ENCODE measurements at places on chromosomes 12 and 14. TPM values are rescaled to one million over a fixed set of nuclear protein-coding genes. Genes with fewer than 3 reads are reported as not detected.

DNA sequence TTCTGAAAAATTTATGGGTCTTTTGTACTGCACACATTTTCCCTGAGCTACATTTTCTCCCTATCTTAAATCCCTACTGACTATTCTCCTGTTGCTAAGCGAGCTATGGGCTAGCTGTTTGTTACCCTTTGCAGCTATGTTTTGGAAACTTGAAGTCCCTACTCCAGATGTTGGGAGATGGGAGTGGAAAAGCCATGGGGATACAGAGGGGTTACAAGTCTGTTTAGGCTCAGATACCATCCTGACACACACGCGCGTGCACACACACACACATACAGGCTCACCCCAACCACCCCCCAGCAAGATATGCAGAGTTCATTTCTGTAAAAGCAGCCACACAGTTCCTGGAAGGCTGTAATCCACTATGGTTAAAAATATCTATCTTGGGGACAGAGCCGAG is 15.8 kb downstream of the ATP5MC2 start:
- no peak for DNase-seq

- DNase-seq: no peak
Observed at GRCh38 chr12:46524778-46525177, 152.2 kb upstream of the SLC38A2 start.

DNA sequence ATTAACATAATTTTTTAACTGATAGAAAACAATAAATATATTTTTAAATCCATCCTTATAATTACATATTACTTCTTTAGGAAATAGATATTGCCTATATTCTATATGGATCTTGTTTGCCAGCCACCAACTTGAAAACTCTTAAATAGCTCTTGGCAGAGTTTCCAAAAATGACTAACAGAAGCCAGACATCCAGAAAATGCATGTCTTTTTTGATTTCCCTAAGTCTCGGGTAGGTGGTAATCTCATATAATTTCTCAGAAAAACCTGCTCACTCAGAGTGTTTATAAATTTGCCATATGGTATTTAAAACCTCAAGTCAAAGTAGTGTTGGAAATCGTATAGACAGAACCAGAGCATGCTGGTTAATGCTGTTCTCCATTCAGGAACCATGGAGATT is 360.4 kb upstream of the FOXG1 start:
- no peak for DNase-seq

- DNase-seq: no peak
Observed at GRCh38 chr12:26750531-26751175, 82.3 kb downstream of the ITPR2 start.

GRCh38 chr14:106308839-106309389 is 782.5 kb downstream of the TMEM121 start:
- DNase-seq: peak; percentile 54

GRCh38 chr14:32492457-32492856 is 163.4 kb downstream of the AKAP6 start:
- no peak for DNase-seq

DNA sequence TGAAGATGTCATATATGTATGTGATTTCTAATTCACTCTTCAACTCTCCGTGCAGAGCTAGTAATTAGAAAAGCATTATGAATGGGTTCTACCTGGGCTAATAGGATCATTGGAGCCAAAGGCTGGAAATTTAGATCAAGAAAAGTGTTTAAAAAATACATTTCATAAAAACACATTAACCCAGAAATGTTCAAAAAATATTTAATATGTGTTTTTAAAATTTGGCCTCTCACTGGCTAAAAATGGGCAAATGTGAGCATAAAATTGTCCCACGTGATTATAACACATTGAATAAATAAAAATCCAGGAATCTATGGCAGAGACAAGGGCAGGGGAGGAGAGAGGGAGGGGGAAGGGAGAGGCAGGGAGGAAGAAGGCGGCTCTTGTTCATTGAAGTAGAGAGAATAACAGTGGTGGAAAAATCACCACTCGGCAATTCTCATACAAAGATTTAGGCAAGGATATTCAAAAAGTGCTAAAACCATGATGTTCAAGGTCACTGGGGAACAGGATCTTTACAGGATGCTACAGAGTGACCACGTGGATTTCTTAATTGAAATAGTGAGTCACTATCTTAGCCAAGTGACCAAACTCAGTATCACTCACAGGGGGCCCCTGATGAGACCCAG is 38.8 kb downstream of the FBXO21 start:
- no peak for DNase-seq

DNA sequence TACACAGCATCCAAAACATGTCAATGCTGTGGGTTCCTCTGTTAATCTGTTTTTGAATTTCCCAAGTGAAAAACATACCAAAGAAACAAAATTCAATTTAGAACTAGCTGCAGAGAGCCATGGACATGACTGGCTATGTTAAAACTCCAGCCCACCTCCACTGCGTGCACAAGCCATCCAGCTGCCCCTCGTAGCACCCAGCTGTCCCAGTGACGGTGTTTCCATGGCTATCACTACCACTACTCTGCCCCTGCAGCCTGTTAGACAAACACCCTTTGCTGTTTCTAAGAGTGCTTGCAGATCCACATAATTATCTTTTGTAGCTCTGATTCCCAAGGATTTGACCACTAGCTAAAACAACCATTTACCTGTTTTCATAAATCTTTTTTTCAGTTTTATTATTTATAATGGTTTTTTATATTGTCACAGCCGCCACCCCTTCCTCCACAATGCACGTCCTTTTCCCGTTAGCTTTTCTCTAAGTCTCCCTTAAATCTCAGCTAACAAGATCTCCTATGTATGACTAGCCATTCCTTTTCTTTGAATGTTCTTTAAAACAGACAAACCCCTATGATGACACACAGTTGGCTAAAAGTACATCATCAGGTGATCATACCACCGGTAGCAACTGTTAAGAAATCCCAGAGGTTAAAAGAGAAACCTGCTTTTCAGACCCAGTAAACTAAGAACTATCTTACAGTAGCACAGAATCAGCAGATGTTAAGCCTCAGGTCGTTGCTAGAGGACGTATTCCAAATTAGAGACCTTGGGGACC is 37.8 kb upstream of the NAA30 start:
- no peak for DNase-seq

DNA sequence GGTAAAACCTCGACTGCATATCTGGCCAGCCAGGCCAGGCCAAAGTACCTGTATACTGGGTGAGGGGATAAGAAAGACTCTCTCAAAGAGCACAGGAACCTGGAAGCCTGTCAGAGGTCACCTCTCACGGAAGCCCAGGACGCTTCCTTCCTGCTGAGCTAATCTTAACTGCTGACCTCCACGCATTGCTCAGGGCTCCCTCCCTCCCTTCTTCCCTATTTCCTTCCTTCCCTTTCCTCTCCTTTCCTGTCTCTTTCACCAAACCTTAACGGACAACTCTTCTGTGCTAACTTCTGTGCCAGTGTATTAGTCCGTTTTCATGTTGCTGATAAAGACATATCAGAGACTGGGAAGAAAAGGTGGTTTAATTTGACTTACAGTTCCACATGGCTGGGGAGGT is 14.8 kb upstream of the RNASE10 start:
- DNase-seq: no peak

- DNase-seq: no peak
Observed at GRCh38 chr12:38954238-38954873, 49.0 kb upstream of the CPNE8 start.

- DNase-seq: no peak
Observed at GRCh38 chr12:103829092-103829491, 11.9 kb downstream of the NT5DC3 start.

DNA sequence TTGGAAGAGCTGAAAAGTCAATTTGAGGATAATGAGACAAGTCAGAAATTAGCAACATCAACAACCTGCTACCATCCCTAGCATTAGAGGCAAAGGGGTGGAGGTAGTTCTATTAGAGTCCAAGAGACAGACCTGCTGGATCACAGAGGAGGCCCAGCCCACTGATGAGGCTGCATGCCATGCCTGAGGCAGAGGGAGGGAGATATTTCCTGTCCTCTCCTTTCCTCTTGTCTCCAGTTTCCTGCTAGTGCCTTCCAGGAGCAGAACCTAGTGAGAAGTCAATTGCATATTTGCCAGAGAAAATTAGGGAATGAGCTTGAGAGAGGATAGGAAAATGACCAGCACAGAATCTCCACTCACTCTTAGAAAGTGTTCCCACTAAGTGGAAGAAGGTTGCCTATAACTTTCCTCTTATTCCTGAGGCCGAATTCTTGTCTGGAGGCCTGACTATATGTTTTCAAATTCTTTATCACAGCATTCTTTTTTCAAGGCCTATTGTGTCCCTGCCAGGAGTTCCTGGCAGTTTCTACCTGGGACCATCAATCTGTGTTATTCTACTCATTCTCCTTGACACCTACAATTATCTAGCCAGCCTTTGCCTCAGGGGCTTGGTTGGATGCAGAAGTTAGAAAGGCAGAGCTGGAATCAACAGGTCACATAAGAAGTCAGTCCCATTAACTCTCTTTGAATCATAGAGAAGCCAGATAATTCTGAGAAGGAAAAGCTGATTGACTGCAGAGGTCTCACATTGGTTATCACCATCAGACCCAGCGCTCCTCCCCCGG is 121.9 kb downstream of the EMP1 start:
- no peak for DNase-seq

GRCh38 chr14:87955501-87955900 is 37.5 kb downstream of the GALC start:
- DNase-seq: no peak

- DNase-seq: no peak
Observed at GRCh38 chr12:52232203-52232673, 805 bp upstream of the KRT7 start.

GRCh38 chr12:7091660-7092228 is 501 bp downstream of the C1R start:
- no peak for DNase-seq

- DNase-seq: no peak
Observed at GRCh38 chr14:103074729-103075367, 9.2 kb upstream of the LBHD2 start.

- no peak for DNase-seq
Observed at GRCh38 chr12:17588968-17589367, 501.0 kb downstream of the RERGL start.

- DNase-seq: no peak
Observed at GRCh38 chr14:104787736-104788135, 7.8 kb downstream of the AKT1 start.

- DNase-seq: no peak
Observed at GRCh38 chr14:21101802-21102413, 1.0 kb downstream of the TMEM253 start.

GRCh38 chr12:12604740-12605139 is 6.9 kb upstream of the CREBL2 start:
- no peak for DNase-seq

DNA sequence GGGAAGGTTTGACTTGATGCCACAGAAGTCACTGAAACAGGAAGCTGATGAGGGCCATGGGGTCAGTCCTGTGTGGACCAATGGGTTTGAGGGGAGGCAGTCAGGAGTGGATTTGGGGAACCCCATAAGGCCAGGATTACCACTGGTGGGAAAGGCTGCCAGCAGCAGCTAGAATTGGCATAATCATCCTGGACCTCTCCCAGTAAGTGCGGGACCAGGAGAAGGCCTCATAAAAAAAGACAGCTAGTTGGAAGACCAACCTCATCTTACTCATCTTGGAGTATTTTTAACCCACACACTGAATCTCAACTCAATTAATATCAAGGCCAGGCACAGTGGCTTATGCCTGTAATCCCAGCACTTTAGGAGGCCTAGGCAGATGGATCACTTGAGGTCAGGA is 22.7 kb downstream of the TBX3 start:
- DNase-seq: no peak

- no peak for DNase-seq
Observed at GRCh38 chr12:50024805-50025186, 498 bp downstream of the RACGAP1 start.

GRCh38 chr12:116616536-116617248 is 57.5 kb downstream of the MAP1LC3B2 start:
- DNase-seq: no peak

DNA sequence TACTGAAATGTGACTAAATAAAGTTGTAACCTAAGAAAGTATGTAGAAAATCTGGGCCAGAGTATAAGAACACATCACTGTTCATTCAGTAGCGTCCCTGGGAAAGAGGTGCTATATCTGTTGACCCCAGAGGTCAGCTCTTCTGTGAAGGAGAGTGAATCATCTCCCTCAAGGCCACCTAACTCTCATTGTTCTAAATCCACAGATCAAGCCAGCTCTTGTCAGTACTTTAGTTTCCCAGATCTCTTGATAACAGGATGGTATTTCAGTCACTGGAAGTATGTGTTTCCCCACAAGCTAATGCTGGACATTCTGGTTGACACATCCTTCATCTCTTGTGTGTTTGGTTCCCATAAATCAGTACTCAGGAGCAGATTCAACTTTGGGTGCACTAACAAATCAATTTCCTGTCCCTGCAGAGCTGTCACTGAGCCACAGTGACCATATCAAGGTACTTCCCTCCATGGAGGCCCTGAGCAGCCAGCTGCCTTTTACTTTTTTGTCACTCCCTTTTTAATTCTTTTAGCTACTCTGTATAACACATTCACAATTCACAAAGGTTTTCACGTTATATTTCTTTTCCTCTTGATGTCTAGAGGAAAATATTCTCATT is 7.8 kb downstream of the KRT1 start:
- no peak for DNase-seq

DNA sequence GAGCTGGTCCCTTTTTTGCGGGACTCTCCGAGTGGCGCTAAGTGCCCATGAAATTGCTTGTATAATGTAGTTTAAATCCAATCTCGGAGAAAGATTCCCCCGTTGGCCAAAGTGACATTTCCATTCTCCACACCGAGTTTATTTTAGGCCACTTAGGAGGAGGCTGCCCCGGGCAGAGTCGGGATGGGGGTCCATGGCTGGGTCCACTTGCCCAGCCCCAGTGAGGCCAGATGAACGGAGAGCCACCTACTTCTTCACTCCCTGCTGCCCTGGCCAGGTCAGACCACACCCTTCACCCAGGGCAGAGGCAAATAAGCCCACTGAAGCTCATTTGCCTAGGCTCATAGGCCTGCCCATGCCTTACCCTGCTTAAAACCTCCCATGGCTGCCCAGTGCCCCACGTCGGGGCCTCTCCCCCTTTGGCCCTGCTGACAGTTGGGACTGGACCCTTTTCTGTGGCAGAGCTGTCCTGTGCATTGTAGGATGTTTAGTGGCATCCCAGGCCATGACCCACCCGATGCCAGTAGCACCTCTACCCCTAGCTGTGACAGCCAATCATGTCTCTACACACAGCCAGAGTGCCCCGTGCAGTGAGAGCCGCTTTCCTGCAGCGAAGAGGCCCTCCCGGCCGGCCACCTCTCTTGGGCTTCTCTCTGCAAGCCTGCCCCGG is 51.3 kb downstream of the FAM222A start:
- no peak for DNase-seq

CHGA gene
- total RNA-seq: 0.18 TPM

OR2AP1 gene
- total RNA-seq: not detected

CCDC198 gene
- not detected for total RNA-seq

ABCD2 gene
- total RNA-seq: 0.89 TPM

DCN gene
- total RNA-seq: 3.4 TPM

FAM216A gene
- 41.7 TPM for total RNA-seq

CCDC197 gene
- total RNA-seq: not detected

ENDOU gene
- not detected for total RNA-seq

PIK3C2G gene
- not detected for total RNA-seq

CLECL1 gene
- 14.8 TPM for total RNA-seq

ASPG gene
- not detected for total RNA-seq
